ENCODE measurements at places on chromosomes 2 and 18.
A peak's percentile ranks its signal among the peaks of the same experiment; 100 is the strongest.

- no peak for DNase-seq
These were observed 76.9 kb downstream of the LDAH start for GRCh38 chr2:20745924-20746555.

- DNase-seq, result no peak
These were observed 8.8 kb downstream of the TMEM37 start for GRCh38 chr2:119440501-119440870.

- DNase-seq, result no peak
These were observed 186.1 kb downstream of the ADCYAP1 start for GRCh38 chr18:1090758-1091157.

- DNase-seq, result no peak
These were observed 267.7 kb downstream of the PRKCE start for GRCh38 chr2:45919160-45919650.

DNA sequence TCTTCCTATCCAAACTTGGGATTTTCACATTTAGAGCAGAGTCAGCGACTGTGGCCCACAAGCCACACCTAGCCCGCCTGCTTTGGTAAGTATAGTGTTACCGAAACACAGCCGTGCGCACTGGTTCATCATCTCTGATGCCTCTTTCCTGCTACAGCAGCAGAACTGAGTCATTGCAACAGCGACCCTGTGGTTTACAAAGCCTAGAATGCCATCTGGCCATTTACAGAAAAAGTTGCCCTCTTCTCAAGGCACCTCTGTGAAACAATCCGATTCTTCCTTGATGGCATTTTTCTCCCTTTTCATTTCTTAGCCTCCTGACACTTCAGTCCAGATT lies 10.7 kb upstream of the IAH1 start:
- no peak for DNase-seq

DNA sequence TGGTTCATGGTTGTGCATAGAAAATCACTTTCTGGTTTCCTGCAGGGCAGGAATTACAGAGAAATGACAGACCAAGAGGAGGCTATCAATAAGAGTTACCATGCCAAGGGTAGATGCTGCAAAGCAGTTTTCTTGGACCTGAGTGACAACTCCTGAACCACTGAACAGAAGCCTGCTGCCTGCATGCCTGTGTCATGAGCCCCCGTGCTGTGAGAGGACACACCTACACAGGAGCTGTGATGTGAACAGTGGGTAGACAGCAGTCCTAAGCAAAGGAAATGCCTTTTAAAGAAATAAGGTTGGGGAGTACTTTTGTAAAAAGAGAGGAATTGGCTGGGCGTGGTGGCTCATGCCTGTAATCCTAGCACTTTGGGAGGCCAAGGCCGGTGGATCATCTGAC lies 54.2 kb upstream of the CREB1 start:
- DNase-seq, result no peak

- DNase-seq, result no peak
These were observed 98.2 kb upstream of the GCFC2 start for GRCh38 chr2:75808793-75809535.

- no peak for DNase-seq
These were observed 3.1 kb downstream of the FIGN start for GRCh38 chr2:163732727-163733126.

GRCh38 chr2:194096402-194096801 lies 1560.6 kb upstream of the SLC39A10 start:
- no peak for DNase-seq

DNA sequence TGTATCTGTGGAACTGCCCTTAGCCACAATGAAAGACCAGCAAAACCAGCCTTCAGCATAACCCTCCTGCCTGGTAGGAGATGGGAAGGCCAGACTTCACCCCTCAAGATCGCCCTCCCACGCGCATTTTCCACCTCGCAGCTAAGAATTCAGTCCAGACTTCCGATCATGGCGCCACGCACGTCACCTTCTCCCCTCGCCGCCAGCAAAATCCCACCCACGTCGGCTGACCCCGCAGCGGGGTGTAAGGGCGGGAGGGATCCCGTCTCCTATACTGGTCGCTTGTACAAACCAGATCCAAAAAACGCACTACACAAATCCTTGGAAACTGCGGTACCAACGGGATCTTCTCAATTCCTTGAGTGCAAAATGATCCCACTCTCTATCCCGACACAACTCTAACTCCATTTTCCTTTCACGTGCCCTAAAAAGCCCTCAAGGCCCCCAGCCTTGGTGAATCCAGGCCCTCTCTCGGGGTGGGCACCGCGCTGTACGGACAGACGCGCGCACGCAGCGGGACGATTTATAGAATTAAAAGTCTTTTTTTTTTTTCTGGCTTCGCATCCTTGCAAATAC lies 1.0 kb upstream of the BMPR2 start:
- DNase-seq, result peak; percentile 40

GRCh38 chr2:75260946-75261345 lies 61.6 kb upstream of the TACR1 start:
- DNase-seq, result no peak

Measured in activated CD4-positive, alpha-beta T cell treated with anti-CD3 and anti-CD28 coated beads, Interleukin-2, amount 50 U/mL, for 4 hours (primary cell).